RWPE2 (cell line): ENCODE measurements at places on chromosomes 11 and 22.

DNA sequence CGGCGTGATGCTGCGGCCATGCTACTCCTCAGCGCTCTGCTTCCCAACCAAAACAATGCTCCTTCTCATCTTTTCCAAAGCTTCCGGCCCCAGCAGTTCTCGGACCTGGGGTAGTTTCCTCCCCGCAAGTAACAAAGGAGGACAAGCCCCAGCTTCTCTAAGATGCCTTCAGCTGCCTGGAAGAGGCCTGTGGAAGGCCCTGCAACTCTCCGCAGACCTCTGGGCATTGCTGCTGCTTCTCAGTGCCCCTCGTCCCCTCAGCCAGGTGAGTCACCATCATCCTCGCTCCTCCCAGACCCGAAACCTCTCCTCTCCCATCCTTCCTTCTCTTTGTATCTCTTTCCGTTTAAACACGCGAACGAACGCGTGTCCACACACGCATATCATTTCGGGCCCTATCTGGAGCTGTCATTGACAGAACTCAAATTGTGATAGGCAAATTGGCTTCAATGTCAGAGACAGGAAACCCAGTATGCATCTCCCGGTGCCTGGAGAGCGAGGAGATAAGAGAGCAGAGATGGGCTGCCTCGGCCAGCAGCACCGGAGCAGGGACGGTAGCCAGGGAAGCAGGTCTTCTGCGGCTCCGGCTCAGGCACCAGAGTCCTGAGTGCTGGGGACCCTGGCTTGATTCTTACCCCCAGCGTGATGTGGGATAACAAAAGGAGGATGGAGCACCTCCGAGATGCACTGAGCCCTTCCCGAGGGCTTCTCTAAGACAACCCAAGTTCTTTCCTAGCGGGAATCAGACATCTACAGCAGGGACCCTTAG, 22.0 kb upstream of the JAM3 start:
- peak; percentile 26 for DNase-seq

DNA sequence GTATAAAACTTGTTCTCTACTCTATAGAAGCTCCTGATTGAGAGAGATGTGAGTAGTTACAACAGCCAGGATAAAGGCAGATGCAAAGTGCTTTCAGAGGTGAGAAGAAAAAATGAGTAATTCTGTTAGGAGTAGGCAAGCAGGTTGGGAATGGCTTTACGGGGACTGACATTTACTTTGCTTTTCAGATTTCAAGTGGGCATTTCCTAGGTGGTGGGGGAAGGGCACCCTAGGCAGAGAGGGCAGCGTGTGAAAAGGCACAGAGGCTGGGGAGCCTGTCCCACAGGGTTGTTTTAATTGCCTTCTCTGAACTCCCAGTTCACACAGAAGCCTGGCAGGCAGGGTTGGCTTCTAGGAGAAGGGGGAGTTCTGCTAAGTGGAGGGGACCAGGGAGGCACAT, 106.5 kb downstream of the NAV2 start:
- no peak for DNase-seq

DNA sequence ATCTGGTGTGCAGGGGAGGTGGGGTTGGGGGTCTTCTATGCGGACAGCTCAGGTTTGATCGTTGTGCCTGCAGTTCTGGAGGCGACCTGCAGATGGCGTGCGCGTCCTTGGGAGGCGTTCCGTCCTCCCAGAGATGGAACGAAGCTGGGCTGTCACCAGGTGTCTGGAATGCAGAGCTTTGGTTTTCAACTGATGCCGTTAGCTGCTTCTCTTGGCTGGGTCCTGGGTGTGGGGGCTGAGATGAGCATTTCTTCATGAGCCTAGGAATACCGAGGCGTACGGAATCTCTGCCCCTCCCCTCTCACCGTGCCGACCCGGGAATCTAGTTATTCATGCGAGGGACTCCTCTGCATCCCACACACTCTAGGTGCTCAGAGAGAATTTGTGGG, 98.6 kb downstream of the CEP164 start:
- DNase-seq: no peak

DNA sequence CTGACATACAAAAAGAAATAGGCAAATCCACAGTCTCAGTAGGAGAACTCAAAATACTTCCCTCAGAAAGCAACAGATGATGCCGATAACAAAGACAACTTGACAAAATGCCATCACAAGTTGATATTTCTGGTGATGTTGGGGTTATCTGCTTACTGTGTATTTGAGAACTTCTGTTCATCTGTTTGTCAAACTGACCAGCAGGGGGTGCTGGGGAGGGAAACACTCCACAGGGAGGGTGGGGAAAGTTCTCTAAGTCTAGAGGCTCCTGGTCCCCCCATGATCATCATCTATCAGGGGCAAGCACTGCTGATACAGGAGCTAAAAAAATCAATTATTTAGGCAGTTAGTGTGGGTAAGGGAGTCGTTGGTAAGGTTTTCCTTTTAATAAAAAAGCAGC, 19.2 kb downstream of the GLYATL1 start:
- DNase-seq: no peak

GRCh38 chr11:1830322-1831223, 4.2 kb upstream of the SYT8 start:
- peak; percentile 98 for DNase-seq

DNA sequence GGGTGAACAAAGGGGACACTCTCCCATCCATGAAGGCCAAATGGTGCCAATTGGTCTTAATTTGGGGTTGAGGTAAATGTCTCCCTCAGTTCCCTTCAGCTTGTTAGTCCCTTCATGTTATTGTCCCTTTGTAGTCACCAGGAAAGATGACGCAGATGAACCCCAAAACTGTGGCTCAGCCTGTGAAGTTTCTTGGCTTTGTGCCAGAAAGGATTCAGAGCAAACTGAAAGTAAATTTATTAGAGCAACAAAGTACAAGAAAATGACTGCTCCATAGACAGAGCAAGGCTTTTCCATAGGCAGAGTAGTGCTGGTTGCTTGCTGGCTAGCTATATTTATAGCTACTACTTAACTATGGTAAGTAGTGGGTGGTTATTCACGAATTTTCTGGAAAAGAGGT, 16.7 kb downstream of the OR4C3 start:
- no peak for DNase-seq

GRCh38 chr11:113831314-113831713, 44.1 kb downstream of the USP28 start:
- DNase-seq: no peak

DNA sequence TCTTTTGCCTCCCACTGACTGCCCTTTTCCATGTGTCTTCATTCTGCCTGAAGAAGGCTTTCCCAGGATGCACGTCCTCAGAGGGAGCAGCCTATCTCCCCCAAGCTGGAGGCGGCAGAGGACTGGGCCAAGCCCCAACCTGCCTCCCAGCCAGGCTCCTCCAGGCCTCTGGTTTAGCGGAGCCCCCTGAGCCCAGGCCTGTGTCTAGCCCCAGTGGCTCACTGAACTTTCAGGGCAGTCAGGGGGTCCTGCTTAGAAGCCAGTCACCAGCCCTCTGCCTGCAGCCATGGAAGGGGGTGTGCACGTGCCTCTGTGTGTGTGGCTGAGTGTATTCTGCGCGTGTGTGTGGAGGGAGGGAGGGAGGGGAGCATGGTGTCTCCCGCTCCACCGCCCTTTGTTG, 10.4 kb upstream of the GRK2 start:
- no peak for DNase-seq

GRCh38 chr22:45631140-45631840, 40.3 kb upstream of the ATXN10 start:
- DNase-seq: no peak

GRCh38 chr22:40519284-40519947, 117.1 kb downstream of the MRTFA start:
- no peak for DNase-seq

DNA sequence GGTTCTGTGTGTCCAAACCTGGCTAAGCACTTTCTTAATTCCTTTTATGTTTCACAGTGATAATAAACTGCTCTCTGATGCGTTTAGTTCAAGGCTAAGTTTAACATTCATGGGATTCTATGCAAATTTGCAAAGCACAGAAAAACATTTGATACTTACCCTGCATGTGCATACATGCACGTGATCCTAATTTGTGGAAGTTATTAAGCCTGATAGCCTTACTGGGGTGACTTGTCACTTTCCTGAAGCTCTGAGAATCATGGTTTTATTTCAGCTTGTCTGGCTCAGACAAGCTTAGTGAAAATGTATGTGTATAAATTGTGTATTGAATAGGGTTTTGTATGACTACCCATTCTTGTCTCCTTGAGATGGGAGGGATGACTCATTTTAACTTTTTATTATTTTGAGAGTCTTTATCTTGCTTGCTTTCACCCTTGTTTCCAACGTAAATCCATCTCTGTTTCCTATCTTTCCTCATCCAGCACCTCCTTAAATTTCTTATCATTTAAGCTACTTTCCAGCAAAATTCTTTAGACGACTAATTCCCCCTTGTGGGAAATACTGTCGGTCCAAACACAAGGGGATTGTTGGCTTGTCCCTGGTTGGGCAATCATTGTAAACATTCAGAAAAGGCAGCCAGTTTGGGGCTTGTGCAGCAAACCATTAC, 167.1 kb downstream of the C11orf91 start:
- DNase-seq: no peak

GRCh38 chr11:88414981-88415413, 77.5 kb upstream of the CTSC start:
- no peak for DNase-seq

GRCh38 chr11:69311767-69312385, 17.9 kb downstream of the MYEOV start:
- peak; percentile 35 for DNase-seq

DNA sequence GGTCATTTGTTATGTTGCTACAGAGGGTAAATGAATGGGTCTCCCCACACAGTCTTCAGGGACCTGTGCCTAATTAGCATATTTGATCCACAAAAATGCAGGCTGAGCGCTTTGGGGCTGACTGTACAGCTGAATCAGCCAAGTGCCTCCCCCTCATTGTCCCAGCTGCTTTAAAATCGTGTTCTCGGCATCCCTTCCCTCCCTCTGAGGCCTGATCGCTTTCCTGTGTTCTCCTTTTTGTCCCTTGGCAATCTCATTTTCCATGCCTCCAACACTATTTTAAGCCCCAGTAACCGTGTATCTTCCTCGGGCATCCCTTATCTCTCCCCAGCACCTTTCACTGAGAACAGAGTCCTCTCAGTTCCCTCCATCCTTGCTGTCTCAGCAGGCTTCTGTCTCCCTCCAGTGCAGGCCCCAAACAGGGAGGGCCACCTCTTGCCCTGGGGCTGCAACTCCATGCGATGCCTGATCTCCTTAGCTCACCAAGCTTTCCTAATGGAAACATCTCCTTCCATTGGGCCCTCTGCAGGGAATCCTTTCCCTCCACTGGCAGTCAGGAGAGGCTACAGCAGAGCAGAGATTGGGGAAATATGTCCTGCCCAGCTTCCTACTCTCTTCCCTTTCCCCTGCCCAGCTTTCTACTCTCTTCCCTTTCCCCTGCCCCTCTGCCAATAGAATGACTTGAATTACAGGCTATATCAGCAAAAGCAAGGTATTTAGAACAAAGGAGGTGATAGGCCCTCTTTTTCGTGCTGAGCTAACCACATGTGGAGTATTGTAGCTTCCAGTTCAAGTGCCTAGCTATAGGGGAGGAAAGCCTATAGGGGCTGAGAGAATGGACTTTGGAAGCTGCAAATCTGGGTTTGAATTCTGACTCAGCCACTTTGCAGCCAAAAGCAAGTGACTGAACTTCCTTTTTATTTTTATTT, 13.8 kb downstream of the UQCR10 start:
- no peak for DNase-seq

- no peak for DNase-seq
These were observed 235.3 kb downstream of the CSNK2A3 start for GRCh38 chr11:11117730-11118129.

- DNase-seq: no peak
These were observed 18.9 kb downstream of the ADM start for GRCh38 chr11:10323793-10324170.

DNA sequence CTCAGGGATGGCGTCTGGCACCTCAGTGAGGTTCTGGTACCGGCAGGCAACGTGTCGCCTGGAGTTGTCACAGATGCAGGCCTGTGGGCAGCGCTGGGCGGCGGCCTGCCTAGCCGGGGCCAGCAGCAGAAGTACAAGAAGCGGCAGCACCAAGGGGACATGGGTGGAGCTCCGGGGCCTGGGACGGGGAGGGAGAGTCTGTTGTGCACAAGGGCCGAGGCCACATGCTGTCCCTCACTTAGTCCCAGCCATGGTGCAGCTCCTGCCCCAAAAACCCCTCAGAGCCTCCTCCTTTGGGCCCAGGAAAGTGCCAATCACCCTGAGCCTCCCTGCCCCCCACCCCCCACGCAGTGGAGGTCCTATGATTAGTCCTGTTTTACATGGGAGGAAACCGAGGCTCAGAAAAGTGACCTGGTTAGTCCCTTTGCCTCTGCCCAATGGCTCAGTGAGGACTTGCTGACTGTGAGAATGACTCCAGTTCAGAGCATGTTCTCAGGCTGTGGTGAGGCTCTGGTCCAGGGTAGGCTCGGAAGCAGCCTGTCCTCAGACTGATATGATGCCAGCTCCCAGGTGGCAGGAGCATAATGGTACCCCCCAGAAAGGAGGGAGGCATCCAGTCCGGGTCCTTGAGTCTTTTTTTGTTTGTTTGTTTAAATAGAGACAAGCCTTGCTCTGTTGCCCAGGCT, 1.1 kb downstream of the CHADL start:
- DNase-seq: no peak

GRCh38 chr11:46537121-46537520, 56.7 kb downstream of the AMBRA1 start:
- no peak for DNase-seq

DNA sequence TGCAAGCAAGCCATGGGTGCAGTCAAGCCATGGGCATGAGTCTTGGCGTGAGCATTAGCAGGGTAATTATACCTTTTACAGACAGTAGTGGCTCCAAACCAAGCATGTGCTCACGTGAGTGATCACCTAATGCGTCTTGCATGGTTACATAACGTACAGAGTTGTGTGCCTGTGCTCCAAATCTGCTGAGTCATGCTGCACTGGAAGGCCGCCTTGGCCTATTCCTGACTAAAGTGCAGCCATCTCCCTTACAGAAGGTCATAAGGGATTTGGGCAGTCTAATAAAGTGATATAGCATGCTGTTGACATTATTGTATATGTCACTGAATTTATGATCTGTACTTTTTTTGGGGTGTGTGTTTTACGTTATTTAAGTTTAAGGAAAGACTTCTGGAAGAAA, 102.4 kb downstream of the ARHGAP42 start:
- DNase-seq: no peak

DNA sequence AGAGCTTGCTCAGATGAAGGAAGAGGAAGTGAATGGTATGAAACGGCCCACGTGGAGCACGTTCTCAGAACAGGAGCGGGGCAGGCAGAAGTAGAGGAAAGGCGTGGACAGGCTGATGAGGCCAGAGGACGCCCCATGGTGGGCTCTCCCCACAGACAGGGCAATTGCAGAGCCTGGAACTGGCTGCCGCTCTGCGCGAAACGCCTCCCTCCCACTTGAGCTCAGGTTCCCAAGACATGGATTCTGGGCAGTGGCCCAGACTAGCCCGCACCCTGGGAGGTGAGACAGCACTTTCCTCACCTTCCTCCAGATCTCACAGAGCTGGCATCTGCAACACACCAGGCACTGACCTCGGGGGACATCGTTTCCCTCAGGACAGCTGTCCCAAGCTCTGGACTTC, 117.6 kb downstream of the PHF21B start:
- no peak for DNase-seq

DNA sequence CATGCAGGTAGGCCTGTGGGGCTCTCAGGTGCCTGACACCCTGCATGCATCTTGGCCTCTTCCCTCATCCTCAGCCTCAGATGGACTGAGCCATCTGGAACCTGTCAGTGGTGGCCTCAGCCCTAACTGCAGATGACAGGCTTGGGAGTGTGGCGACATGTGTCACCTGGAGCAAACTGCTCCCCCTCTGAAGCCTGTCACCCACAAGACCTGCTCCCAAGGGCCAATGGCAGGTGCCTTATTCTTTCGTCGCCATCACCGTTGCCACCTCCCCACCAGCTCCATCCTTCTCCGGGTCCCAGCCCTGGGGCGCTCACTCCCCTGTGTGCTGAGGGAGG, 3.6 kb upstream of the SEPTIN5 start:
- DNase-seq: no peak

GRCh38 chr22:41909310-41910049, 5.4 kb downstream of the SHISA8 start:
- DNase-seq: no peak
